ENCODE measurements at places on chromosomes 13 and 19.

- peak; percentile 99 for DNase-seq
Measured at GRCh38 chr13:79936368-79937136, 404.4 kb downstream of the SPRY2 start.

GRCh38 chr13:40969169-40969901 lies 49.8 kb downstream of the ELF1 start:
- no peak for DNase-seq

DNA sequence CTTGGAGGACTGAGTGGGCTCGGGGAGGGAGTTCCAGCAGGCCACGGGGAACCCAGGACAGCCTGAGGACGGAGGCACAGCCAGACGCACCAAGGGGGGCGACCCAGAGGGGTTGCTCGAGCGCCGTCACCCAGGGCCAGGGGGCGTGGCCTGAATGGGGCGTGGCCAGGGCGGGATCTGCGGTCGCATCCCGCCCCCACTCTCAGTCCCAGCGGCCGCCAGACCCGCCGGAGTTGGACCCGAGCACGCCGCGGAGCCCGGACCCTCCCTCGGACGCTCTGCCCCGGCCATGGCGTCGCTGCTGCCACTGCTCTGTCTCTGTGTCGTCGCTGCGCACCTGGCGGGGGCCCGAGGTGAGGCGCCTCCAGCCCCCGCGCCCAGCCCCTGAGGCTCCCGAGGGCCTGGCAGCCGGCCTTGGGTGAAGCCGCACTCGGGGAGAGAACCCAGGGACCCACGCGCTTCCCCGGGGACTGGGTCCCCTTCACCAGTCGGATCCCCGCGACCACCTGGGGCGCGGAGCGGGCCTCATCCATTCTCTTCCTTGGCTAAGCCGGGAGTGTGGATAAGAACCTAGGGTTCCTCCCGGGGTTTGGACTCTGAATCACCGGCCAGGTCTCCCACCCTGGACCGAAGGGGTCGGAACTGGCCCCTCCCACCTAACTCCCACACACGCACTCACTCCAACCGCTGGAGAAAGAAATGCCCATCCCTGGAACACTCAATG lies at the start of gene CILP2:
Gene CILP2 (plus strand): TSS at position 205 of the 724 bp plus-strand sequence. CDS start 85 bp downstream, at position 290.
- DNase-seq, result no peak

- DNase-seq, result no peak
Measured at GRCh38 chr13:35592457-35592856, 116.0 kb upstream of the MAB21L1 start.

DNA sequence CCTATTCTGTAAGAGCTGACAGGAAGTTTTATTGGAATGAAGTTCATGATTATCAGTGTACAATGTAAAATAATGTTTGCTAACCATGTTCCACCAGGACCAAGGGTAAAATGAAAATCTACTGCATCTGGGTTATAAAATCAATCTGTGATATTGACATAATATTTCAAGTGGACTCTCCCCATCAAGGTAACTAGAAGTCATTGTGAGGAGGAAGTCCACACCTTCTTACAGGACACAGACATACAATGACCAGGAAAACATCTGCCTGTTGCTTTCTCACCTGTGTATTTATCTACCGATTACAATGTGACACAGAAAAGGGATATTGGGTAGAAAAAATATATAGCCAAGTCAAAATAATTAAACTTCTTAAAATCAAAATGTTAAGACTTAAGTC lies 140.7 kb upstream of the RFC3 start:
- no peak for DNase-seq

DNA sequence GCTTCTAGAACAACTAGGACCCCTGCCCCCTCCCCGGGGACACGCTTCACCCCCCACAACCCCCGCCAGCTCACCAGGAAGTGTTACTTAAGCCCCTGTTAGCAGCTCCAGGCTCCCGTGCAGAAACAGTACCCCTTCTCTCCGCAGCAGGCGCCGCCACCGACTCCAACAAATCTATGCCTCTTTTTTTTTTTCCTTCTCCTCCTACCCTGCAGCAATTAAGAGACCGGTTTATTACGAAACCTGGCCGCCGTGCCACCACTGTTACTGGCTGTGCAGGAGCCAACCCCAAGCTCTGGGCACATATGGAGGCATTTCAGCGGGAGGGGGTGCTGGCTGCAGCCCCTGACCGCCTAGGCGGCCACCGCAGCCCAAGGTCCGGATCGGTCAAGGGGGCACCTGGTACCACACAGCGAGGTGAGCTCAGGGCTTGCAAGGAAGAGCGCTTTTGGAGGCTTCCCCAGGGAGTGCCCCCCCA lies 2.4 kb downstream of the GADD45B start:
- DNase-seq, result no peak

Measured in fibroblast of skin of left quadriceps (primary cell).